ENCODE measurements at places on chromosomes 12 and 14.
A peak's percentile ranks its signal among the peaks of the same experiment; 100 is the strongest.

DNA sequence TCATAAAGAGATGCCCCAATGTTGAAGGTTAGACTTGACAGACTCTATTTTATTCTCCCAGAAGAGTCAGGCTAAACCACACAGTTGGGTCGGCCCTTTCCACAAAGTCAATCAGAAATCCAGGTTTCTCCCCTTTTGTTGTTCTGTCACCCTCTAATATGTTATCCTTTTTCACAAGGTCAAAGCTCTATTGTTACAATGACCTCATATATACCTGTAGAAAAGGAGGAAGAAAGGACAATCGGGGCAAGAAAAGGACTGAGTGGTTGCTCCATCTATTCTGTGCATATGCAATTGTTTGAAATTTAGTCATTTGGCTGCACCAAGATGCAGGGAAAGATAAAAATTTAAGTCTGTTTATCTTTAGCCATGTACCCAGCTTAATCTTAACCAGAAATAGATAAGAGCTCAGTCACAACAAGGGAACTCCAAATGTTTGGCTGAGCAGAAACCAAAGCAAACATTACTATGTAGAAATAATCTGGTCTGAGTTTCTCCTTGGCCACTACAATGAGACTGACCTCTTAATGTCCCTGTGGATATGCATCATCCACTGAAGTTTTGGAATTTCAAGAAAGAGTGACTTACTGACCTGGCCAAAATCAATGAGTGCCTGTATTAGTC, 503.7 kb downstream of the GALC start:
- DNase-seq = no peak

GRCh38 chr12:124747426-124748161, 116.1 kb downstream of the SCARB1 start:
- DNase-seq = no peak

DNA sequence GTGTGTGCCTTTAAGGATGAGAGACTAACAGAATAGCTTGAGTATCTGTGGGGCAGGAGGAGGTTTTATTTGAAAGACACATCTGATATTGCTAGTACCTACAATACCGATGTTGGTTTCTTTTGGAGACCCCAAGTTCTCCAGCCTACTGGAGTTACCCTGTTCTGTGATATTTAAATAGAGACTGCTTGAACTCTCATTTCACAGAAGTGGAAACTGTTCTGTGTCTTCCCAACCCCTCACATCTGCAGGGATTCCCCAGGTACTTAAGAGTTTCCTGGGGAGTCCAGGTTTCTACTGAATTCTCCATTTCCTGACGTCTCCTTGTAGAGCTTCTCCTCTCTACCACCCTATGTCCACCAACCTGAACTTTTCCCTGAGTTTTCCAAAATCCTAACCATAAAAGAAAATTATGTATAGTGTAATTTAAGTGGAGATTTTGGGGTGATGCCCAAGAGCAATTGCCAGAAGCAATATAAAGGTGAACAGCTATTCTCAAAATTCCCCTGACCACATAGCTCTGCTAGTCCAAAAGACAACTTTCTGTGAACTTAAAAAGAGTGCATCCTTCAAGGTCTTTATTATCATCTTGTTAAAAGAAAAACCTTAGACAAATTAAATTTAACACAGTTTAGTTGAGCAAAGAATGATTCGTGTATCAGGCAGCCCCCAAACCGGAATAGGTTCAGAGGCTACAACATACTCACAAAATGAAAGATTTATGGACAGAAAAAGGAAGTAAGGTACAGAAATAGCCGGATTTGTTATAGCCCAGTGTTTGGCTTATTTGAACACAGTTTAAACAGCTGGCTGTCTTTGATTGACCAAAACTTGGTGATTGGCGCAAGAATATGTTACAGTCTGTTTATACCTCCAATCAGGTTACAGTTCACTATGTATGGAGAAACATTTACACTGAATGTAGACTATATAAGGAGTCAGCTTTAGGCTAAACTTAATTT, 373.4 kb downstream of the NUAK1 start:
- no peak for DNase-seq

GRCh38 chr12:84072961-84073360, 839.6 kb downstream of the SLC6A15 start:
- no peak for DNase-seq

- peak; percentile 8 for DNase-seq
Measured at GRCh38 chr12:114691196-114691595, 7.2 kb upstream of the TBX3 start.

DNA sequence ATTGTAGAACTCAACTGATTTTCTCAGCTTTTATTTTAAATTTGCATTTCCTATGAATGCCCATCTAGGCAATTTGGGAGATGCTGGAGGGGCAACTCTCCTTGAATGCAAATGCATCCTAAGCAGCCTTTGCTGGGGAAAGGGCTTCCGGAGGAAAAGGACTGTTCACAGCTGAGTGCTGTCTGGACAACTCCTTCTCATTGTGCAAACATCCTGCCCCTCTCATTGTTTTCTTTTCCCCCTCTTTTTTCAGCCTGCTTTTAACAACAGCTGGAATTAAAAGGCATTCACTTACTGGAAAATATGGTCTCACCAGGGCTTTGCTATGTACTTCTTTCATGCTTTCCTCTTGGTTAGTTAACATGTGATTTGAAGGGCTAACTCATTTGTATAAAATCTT, 397.8 kb downstream of the FUT8 start:
- DNase-seq = no peak

GRCh38 chr14:76585616-76586015, 175.7 kb upstream of the VASH1 start:
- DNase-seq = no peak

- DNase-seq = no peak
Measured at GRCh38 chr14:59333668-59334067, 131.5 kb downstream of the GPR135 start.

GRCh38 chr12:77685901-77686300, 144.8 kb upstream of the NAV3 start:
- DNase-seq = no peak

DNA sequence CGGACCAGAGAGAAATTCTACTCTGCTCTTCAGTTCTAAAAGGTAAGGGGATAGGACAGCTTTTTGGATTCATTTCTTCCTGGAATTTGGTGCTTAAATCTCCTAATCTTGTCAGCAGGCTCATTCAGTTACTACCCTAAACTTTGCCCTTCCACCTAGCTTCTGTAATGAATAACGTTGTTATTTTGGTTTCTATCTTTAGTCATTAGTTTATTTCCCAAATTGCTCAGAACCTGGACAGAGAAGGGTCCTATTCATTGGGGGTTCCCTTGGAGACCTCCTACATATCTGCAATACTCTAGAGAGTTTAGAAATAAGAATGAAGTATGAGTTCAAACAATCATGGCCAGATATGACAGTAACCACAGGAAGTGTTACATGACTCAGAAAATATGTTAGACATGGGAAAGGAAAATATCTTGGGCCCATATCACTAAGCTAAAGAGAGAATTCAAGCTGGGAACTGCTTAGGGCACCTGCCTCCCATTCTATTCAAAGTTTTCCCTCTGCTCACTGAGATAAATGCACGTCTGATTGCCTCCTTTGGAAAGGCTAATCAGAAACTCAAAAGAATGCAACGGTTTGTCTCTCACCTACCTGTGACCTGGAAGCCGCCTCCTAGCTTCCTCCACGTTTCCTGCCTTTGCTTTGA, 87.9 kb downstream of the GAS2L3 start:
- no peak for DNase-seq

DNA sequence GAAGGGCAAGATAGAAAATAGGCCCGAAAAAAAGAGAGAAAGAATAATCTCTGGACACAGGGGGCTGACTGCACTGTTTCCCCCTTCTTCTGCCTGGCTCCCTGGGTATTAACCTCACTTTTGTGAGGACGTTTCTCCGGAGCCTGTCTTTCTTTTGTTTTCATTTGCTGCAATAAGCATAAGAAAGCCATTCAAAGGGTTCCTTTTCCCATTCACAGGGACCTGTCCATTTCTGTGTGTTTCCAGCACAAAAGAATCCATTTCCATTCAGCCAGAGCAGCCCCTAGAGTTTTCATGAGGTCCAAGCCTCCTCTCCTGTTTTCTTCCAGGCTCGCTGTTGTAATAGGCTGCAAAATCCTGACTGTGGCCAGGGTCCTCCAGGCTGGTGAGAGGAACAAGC, 16.8 kb downstream of the PLXNC1 start:
- DNase-seq = no peak

DNA sequence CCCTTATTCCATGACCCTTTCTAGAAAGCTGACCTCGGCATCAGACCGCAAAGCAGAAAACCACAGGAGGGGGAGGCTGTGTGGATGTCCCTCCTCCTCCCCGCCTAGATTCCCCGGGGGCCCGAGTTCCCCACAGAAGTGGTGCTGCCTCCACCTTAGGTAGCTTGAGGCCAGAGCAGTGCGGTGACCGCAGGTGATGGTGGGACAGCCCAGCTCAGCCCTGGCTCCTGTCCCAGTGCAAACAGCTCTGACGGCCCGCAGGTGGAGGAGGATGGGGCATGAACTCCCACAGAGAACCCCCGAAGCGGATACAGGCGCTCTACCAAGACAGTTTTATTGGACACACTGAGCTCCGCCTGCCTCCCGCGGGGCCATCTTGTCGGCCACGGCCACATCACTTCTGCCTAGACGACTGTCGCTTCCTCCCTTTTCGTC, 19.5 kb downstream of the ARL6IP4 start:
- DNase-seq = no peak

DNA sequence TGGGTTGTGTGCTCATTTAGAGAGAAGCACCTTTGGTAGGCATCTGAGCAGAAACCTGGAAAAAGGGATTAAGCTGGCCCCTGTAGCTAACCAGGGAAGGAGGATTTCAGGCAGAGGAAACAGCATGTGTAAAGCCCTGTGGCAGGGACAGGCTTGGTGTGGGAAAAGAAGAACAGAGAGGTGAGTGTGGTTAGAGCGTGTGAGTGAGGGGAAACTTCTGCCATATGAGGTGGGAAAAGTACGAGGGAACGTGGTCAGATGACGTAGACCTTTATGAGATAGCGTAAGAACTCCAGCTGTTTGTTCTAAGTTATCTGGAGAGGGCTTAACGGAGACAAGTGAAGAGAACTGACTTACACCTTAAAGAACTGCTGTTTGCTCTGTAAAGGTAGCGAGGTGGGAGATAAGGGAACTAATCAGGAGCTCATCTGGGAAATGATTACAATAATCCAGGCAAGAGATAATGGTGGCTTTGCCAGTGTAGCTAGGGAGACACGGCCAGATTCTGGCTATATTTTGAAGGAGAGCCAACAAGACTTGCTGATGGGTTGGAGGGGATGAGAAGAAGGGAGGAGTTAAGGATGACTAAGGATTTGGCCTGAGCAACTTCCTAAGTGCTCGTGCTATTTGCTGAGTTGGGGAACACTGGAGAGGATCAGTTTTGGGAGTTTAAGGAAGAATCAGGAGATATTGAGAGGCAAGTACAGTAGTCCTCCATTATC, 234.0 kb downstream of the ETNK1 start:
- DNase-seq = peak; percentile 9

- DNase-seq = no peak
Measured at GRCh38 chr14:37992499-37992898, 215.2 kb upstream of the SSTR1 start.

DNA sequence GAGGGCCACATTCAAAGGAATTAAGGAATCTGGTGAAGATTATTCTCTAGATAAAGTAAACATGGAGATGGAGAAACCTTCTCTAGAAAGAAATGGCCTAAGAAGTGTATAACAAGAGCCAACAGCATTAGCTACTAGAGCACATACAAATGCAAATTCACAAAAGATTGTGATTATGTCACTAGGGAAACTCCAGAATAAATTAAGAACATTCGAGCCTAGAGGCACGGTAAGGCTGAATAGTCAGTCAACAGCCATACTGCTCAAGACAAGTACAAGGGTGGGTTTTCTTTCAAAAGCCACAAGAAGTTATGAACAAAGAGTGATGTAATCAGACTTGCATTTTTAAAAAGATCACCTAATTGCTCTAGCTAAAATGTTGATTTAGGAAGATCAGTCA, 25.4 kb downstream of the PPP4R3A start:
- DNase-seq = no peak

DNA sequence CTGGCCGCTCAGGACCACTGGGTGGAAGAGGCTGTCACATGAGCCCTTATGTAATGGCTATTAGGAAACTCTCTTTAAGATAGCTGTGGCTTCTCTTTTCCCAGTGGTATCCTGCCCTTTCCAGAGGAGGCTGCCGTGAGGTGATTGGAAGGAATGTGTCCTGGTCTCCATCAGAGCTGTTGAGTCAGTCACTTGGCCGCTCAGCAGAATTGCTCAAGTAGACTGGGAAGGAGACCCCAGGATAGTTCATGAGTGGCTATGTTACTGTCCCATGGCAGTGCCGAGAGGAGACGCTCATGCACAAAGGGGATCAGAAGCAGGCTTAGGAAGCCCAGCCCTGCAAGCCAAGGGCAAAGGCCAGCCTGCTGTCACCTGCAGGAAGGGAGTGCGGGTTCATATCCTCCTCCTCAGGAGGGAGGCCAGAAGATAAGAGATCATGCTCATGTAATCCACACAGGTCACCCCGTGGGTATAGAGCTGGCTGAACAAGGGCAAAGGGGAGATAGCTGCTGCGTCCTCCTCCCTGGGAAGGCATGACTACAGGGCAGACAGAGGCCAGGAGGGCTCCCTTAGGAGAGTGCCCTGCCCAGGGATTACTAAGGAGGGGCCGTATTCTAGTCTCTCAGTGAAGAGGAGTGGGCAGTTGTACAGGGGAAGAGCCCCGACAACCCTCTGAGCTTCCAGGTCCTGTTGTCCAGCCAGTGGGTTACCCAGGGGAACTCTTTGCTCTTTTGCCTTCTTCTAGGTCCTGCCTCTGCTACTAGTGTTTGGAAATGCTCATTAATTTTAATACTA, 137.0 kb upstream of the MAX start:
- peak; percentile 63 for DNase-seq

DNA sequence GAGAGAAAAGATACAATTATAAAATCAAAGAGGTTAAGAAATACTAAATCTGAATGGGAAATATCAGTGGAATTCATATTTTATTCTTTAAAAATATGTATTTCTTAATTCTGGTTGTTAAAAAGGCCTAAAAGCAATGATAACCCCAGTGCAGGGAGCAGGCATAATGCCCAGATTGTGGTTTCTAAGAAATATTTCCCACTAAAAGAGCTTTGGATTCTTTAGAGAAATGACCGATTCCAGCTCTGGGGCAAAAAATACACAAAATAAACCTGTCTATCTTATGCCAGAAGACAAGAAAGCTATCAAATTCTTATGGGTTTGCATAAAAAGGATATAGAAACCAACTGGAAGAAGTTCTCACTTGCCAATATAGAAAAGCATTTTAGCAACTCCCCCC, 71.6 kb downstream of the PDE6H start:
- no peak for DNase-seq

DNA sequence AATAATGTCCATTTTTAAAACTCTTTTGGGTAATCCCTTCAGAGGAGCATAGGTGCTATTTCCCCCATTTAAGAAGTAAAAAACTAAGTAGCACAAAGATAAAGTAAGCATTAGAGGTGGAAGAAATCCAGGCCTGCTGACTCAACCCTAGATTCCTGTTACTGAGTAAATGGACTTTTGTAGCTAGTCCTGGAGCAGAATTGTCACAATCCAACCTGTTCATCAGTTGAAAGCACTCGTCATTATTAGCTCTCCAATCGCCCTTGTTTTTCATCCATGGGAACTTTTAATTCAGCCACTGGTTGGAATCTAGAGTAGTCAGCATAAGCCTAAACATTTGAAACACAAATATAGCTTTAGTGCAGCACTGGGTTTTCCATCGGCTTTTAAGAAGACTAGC, 139.5 kb upstream of the AMIGO2 start:
- no peak for DNase-seq

- DNase-seq = no peak
Measured at GRCh38 chr12:76798864-76799263, 34.9 kb downstream of the ZDHHC17 start.

- no peak for DNase-seq
Measured at GRCh38 chr12:3138941-3139511, 61.8 kb downstream of the TSPAN9 start.

- DNase-seq = no peak
Measured at GRCh38 chr14:53187921-53188463, 34.9 kb upstream of the DDHD1 start.

All from ELF-1 (cell line).